HAP-1 (cell line): ENCODE measurements at places on chromosomes 4 and X.

- peak; percentile 94 for DNase-seq
These were observed at the start of gene NUDT10 for GRCh38 chrX:51332188-51332942. Gene NUDT10 (plus strand): TSS chrX:51332822. CDS start chrX:51332966, 144 bp downstream.

GRCh38 chr4:169611157-169611556, 1.2 kb downstream of the NEK1 start:
- DNase-seq: no peak

DNA sequence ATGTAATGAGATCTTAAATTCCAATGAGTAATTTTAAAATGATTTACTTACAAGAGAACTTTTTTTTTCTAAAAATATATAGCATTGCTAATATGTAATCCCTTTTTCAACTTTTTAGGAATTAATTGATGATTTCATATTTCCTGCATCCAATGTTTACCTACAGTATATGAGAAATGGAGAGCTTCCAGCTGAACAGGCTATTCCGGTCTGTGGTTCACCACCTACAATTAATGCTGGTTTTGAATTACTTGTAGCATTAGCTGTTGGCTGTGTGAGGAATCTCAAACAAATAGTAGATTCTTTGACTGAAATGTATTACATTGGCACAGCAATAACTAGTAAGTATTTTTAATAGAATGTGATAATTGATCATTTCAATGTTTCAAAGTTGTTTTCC, 113.2 kb downstream of the USP9X start:
- no peak for DNase-seq

DNA sequence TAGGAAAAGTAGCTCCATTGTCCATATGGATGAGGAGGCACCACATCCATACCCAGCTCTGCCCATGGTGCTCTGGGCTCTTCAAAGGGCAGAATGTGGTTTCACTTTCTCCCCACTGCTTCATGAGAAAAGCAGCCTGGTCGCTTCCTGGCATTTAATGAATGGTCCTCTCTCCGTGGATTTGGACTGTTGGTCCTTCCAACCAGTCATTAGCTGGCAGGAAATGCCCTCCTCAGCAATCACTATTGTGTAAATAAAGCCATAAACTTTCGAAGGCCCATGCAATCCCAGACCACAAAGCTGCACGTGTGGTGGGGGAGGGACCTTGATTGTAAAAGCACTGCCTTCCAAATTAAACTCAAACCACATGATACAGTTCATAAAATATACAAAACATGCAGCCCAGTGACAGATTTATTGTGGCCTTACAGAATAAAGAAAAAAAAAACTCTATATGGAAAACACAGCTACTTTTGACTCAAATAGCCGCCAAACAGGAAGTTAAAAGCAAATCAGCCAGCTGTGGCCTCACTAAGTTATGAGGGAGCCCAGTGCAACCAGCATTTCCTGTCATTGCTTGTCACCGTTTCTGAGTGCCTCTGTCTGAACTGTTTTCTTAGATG, 8.1 kb downstream of the MBNL3 start:
- DNase-seq: peak; percentile 43

DNA sequence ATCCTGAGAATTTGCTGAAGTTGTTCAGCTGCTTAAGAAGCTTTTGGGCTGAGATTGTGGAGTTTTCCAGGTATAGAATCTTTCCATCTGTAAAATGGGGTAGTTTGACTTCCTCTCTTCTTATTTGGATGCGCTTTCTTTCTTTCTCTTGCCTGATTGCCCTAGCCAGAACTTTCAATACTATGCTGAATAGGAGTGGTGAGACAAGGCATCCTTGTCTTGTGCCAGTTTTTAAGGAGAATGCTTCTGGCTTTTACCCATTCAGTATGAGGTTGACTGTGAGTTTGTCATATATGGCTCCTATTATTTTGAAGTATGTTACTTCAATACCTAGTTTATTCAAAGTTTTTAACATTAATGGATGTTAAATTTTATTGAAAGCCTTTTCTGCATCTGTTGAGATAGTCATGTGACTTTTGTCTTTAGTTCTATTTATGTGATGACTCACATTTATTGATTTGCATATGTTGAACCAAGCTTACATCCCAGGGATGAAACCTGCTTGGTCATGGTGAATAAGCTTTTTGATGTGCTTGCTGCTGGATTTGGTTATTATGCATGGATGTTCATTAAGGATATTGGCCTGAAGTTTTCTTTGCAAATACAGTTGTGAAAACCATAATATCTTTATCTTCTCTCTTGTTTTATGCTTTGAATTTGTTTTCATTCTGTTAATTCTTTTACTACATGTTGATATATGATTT, 573.8 kb upstream of the NDST4 start:
- no peak for DNase-seq

GRCh38 chrX:83916525-83916924, 55.6 kb downstream of the CYLC1 start:
- peak; percentile 59 for DNase-seq

- no peak for DNase-seq
These were observed 2.2 kb downstream of the BTK start for GRCh38 chrX:101383679-101384205.

DNA sequence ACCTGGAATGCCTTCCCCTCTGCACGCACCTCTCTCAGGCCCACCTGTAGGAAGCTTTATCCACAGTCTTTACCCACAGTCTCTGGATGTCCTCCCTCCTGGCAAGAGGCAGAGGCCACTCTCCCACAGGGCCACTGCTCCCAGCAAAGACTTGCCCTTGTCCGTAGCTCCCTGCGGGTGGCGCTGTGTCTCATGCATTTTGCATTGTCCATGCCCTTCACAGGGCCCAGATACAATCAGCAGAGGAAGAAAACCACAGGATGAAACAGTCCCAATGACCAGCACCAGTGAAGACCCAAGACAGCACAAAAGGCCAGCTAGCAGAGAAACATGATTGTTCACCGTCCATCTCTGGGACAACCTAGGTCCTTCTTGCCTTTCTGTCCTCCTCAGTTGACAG, 2.1 kb upstream of the NSG1 start:
- peak; percentile 16 for DNase-seq
